Fibroblast of lung (primary cell): ENCODE measurements at places on chromosomes 6 and 20.

- peak; percentile 2 for DNase-seq
Observed at GRCh38 chr20:14633507-14633906, 296.1 kb upstream of the FLRT3 start.

DNA sequence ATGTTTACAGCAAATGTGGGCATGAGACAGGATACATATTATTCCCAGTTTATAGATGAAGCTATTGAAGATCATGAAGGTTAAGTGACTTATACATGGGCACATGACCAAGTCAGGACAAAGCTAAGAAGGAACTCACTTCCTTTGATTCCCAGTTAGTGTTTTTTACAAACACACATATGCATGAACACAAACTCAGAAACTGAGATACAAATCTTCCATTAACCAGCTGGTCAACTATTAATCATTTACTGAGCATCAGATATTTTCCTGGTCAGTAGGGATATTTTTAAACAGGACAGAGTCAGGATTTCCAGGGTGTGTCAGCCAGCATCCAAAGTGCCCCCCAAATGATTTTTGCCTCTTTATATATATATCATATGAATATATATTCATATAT is 222.2 kb downstream of the OGFRL1 start:
- DNase-seq, result no peak

GRCh38 chr6:105748737-105749161 is 337.4 kb upstream of the PRDM1 start:
- peak; percentile 19 for DNase-seq

GRCh38 chr20:10992731-10993130 is 318.9 kb upstream of the JAG1 start:
- DNase-seq, result no peak

DNA sequence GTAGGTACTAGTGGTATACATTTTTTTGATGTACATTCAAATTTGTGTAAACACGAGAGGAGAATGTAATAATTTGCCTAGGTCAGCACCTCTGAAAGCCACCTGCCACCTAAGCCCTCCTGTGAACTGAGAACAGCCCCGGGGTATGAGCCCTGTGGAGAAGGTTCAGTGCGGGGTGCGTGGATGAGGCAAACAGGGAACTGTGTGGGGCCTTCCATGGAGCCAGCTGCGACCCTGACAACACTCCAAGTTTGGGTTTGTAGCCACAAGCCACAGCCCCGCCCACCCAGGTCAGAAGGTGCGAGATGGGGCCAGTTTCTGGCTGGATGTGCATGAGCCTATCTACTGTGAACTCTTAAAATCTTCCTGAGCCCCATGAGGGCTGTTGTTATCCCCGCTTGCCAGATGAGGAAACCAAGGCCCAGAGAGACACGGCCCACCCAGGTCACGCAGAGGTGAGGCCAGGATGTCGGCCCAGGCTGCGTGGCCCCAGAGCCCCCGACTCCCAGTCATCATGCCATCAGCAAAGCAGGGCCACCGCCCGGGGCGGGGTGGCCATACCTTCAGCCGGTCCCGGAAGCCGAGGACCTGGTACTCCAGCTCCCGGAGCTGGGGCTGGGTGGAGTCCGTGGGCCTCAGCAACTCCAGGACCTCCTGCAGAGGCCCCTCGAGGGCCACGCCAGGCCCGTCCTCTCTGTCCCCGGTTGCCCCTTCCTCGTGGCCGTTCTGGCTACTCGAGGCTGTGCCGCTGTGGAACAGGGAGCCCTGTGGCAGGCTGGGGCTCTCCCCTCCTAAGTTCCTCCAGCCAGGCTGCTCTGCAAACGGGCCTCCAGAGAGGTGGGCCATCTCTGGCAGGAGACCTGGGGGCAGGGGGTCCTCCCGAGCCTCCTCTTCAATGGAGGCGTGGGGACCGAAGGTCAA is 89.6 kb downstream of the RIPOR3 start:
- no peak for DNase-seq

DNA sequence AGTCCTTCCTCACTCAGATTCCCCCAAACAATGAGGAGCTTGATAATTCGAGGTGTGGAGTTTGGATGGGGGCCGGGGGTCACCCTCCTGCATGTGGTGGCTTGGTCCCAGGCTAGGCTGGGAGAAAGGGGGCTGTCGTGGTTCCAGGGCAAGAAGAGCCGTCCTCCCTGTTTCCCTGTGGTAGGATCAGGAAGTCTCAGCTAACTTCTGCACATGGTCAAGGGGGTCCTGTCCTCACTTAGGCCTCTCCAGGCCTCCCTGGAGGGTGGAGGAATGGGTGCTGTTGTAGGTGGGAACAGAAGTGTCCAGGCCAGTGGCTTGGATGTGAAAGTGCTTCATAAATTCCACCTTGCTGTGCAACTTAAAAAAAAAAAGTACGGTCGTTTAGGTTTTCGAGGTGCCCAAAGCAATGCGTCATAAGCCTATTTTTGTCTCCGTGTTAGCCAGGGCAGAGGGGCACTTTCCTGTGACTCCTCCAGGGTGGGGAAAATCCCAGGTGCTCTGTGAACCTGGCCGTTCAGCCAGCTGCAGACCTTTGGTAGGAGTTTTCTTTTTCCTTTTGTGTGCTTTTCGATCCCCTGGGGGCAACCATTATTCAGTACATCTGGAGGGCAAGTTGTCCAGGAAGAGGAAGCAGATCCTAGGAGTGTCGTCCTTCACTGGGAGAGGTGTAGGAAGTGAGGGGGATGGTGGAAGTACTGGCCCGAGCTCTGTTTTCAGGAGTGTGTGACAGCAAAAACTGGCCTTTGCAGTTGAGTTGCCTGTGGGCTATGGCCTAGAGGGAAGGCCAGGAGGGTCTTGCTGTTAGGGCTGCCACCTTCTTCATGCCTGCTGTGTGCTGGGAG is 9.6 kb downstream of the IGF2R start:
- no peak for DNase-seq

- DNase-seq, result no peak
Observed at GRCh38 chr6:53377289-53377688, 28.5 kb upstream of the ELOVL5 start.

DNA sequence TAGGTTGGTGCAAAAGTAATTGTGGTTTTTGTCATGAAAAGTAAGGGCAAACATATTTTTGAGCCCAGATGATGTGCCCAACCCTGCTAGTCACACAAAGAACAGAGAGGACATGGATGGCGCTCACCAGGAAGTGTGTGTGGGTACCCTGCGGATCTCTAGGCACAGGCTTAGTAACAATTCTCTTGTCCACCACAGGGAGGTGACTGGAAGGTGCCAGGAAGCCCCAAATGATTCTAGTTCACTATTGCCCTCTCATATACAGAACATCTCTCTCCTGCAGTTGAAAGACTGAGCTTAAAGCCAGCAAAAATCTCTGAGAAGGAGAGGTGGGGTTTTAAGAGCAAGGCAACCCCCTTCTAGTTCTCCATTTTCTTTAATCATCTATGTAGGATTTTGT is 272.1 kb upstream of the TAB2 start:
- no peak for DNase-seq

DNA sequence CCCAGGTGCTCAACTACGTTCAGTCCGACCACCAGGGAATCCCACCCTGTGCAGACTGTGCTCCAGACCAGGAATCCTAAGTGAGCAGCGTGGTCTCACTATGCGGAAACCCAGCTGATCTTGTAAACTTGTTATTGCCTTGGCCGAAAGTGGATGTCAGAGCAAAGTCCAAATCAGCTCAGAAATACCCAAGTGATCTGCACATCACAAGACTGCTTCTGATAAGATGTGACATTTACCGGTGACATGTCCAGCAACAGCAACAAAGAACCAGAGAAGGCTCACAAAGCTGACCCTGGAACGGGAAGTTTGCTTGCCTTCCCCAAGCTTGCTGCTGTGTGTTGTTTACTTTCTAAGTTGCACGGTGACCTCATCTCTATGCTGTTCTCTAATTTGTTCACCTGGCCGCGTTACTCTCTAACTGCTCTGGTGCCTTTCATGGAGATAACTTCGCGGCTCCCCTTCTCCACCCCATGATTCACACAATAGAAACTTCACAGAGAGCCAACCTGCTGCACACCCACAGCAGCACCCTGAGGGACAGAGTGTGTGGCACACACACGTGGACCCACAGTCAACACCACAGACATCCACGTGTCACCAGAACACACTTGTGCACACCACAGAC is 1.7 kb downstream of the BNIP5 start:
- DNase-seq, result no peak

- DNase-seq, result no peak
Observed at GRCh38 chr6:39898625-39899024, 35.6 kb downstream of the MOCS1 start.

DNA sequence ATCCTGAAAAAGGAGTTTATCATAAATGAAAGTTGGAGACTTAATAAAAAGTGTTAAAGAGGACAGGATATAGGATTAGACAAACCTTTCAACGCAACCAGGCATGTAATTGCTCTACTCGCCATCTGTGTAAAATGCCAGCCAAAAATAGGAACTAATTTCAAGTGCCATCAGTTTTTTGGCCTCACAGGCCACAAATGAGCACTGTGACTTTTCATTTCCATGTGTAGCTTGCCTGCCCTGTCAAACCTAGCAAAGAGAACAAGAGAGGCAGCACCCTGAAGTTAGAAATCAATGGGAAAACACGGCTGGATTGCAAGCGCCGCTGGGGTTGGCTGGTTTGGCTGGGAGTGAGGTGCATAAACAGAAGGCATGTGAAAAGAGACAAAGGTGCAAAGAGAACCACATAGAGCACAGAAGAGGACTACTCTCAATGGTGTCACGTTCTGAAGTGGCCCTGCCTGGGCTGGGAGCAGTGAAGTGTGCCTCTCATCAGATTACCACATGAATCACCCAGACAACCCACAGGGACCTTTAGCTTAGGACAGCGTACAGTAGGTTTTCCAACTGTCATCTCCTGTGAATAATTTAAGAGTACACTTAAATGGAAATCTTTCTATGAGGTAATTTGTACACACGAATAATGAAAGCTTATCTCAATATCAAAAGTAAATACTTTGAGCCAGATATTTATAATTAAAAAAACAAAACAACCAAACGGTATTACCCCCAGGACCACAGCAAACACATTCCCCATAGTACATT is 78.0 kb upstream of the NHSL1 start:
- no peak for DNase-seq

GRCh38 chr20:33900521-33901131 is 89.5 kb downstream of the CHMP4B start:
- DNase-seq, result no peak

GRCh38 chr20:7657569-7657968 is 282.7 kb downstream of the HAO1 start:
- no peak for DNase-seq

- DNase-seq, result peak; percentile 84
Observed at GRCh38 chr6:24340998-24341938, 16.6 kb downstream of the DCDC2 start.

DNA sequence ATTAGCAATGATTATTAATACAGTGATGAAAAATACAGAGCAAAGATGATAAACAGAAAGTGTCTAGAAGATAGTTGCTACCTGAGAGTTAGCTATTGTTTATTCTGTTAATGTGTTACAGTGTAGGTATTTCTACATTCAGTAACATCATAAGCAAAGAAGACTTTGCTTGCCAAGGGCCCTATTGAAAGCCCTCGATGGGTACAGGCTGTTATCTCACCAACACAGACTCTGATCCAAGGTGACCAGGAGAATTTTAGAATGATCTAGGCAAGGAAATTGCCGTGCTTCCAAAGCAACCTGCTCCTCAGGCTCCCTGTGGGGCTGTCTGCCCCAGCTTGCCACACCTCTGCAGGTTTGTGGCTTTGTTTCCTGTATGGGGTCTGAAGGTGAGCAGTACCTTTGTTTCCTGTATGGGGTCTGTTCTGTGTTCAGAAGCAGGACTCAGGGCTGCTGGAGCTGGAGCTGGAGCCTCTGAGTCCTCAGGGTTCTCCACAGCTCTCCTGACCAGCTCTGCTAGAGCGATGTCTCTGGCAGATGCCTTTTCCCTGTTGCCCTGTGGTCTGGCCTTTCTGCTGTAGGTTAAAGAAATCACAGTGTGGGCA is 32.5 kb downstream of the PHACTR3 start:
- no peak for DNase-seq

DNA sequence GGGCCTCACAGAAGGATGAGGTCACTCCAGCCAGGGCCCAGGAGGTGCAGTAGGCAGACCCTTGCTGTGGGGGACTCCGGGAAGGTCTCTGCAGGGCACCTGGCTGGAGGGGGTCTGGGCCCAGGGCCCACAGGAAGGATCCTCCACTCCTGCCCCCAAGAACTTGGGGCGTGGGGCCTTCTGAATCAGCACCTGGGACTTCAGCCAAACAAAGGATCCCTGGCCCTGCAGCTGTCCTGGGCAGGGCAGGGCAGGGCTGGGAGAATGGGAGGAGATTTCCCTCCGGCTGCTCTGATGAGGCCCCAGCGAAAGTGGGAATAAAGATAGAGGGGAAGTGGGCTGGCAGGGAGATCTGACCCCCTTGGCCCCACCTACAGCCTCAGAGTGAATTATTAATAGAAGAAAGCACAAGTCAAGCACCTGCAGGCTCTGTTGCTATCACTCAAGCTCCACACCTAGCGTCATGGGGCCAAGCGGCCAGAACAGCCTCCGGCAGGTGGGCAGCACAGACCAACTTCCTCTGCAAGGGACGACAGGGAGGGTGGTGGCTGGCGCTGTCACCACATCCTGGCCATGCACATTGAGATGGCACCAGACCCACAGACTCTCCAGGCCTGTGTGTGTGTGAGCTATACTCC is 61.6 kb upstream of the MRPS10 start:
- DNase-seq, result peak; percentile 51

DNA sequence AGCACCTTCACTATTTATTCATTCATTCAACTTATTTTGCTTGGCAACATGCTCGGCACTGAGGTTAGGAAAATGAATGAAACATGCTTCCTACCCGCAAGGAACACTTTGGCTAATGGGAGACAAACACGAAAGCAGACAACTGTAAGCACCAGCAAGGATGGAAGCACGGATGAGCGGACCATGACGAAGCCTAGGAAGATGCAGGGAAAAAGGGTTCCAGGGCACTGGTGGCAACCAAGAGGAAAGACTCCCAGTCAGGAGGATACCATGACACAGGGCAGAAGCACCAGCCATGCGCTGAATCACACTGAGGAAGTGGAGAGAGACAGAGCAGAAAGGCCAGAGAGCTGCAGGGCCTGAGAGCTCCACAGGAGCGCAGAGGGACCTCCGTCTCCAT is 9.8 kb downstream of the PDE10A start:
- peak; percentile 44 for DNase-seq

- DNase-seq, result no peak
Observed at GRCh38 chr6:30700340-30700739, 9.6 kb upstream of the NRM start.

DNA sequence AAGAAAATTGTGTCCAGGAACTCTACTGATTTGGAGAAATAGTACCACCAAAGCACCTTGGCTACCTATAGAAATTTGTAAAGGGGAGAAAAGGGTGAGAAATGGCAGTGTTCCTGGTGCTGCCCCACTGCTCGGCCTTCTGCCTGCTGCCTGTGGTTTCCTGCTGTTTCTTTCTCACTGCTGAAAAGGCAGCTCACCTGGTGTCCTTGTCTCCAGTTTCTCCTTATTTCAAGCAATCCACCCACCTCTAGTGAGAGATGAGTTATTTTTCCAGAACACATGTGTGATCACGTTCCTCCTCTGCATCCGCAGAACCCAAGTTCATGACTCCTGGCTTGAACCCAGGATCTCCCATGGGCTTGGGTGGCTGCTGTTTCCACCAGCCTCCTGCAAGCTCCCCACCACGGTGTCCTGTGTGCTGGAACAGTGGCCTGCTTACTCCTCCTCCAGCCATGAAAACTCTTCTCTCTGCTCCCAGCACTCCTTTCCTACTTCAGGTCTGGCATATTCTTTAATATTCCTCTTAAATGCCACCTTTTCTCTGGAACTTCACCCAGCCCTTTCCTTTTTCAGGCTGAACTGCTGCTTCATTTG is 48.9 kb downstream of the ELOVL2 start:
- no peak for DNase-seq

- DNase-seq, result no peak
Observed at GRCh38 chr6:111775145-111775922, 97.9 kb downstream of the FYN start.

GRCh38 chr6:39153766-39154397 is 38.9 kb upstream of the SAYSD1 start:
- DNase-seq, result no peak
